ENCODE measurements at places on chromosomes 16 and 17.

GRCh38 chr16:25721439-25721838 lies 29.7 kb downstream of the HS3ST4 start:
- no peak for DNase-seq

- DNase-seq: peak; percentile 17
Observed at GRCh38 chr16:49932946-49933345, 77.0 kb upstream of the ZNF423 start.

DNA sequence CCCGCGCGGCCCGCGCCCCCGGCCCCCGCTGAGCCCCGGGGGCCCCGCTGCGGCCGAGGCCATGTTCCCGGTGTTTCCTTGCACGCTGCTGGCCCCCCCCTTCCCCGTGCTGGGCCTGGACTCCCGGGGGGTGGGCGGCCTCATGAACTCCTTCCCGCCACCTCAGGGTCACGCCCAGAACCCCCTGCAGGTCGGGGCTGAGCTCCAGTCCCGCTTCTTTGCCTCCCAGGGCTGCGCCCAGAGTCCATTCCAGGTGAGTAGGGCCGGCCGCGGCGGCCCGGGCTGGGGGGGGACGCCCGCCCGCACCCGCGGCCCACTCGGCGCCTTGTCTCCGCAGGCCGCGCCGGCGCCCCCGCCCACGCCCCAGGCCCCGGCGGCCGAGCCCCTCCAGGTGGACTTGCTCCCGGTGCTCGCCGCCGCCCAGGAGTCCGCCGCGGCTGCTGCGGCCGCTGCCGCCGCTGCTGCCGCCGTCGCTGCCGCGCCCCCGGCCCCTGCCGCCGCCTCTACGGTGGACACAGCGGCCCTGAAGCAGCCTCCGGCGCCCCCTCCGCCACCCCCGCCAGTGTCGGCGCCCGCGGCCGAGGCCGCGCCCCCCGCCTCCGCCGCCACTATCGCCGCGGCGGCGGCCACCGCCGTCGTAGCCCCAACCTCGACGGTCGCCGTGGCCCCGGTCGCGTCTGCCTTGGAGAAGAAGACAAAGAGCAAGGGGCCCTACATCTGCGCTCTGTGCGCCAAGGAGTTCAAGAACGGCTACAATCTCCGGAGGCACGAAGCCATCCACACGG lies 504 bp downstream of the MAZ start:
- no peak for DNase-seq

DNA sequence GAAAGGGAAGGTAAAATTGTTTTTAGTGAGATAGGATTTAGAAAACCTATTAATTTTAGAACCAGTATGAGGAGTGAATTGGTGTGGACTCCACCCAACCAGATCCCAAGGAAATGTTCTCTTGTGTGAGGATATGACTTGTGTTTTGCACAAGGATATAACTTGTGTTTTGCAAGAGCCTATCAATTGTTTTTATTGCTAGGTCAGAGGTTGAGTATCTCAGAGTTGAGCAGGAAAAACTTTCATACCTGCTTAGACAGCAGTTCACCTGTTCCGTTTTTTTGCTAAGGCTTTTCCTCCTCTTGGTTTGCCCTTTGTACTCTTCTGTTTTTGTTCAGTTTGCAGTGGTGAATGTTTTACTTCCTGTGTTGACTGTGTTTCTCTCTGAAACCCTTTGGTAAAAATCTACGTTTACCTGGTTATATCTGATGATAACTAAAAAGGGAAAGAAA lies 5.1 kb downstream of the NBR1 start:
- DNase-seq: no peak

GRCh38 chr17:63418540-63418939 lies 27.6 kb downstream of the CYB561 start:
- DNase-seq: no peak

- no peak for DNase-seq
Observed at GRCh38 chr17:76281573-76282371, 16.6 kb downstream of the UBALD2 start.

DNA sequence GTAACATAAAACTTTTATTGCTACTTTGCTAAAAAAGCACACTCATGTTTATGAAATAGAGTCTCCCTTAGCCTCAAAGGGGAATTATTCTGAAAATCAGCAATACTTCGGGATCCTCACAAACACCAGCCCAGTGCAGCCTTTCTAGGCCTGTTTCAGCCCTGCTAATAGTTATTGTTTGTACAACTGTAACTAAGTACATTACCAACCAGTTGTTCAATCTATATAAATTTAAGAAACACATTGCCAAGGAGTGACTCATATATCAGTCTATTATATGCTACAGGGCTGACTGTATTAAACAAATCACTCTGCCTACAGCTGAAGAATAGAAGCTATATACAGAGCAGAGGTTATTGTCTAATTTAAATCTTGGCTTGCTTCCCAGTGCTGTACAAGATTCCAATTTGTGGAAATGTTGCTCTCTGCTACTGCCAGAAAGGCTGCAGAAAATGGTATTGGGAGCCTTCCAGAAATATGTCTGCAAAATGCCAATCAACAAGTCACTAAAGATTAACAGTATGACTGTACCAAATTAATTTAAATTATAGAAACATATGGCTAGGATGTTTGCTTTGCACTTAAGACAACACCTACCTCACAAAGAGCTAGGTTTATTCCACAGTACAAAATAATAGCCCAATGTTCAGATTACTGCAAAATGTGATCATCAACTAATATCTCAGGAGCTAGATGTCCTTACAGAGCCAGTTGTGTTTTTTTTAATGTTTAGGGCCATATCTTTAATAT lies 49.7 kb downstream of the TOX3 start:
- DNase-seq: no peak

- no peak for DNase-seq
Observed at GRCh38 chr17:28046034-28046825, 3.8 kb downstream of the NLK start.

GRCh38 chr17:82019690-82020571 lies 2.7 kb downstream of the CENPX start:
- no peak for DNase-seq

- DNase-seq: no peak
Observed at GRCh38 chr16:55142405-55142804, 181.6 kb upstream of the IRX6 start.

DNA sequence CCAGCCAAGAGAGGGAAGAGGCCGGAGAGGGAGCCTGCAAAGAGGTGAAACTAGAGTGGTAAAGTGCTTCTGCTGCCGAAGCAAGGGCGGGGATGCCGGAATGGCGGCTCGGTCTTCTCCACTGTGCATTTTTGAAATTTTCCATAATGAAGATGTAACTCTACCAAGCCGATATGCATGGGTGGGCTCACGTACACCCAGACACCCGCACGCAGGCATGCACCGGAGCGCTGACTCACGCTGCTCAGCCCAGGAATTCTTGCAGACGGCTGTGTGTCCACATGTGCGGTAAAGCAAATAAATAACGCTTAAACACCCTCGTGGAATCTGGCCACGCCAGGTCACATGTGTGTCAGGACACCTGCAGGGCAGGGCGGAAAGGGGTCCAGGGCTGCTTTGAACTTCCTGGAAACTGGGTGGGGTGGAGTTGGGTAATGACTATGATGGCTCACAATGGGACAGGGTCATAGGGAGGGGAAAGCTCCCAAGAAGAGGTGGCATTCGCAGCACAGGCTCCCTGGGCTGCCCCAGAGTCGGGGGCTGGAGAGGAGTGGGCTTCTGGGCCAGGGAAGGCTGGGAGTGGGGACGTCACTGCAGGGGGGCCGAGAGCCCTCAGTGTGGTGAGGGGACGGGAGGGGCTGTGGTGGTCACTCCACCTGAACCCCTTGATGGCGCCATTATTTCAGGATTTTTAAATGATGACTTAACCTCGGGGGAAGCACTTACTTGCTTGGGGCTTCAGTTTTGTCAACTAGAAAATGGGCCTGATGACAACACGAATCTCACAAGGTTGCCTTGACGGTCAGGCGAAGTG lies 265.5 kb downstream of the PARN start:
- DNase-seq: peak; percentile 83

DNA sequence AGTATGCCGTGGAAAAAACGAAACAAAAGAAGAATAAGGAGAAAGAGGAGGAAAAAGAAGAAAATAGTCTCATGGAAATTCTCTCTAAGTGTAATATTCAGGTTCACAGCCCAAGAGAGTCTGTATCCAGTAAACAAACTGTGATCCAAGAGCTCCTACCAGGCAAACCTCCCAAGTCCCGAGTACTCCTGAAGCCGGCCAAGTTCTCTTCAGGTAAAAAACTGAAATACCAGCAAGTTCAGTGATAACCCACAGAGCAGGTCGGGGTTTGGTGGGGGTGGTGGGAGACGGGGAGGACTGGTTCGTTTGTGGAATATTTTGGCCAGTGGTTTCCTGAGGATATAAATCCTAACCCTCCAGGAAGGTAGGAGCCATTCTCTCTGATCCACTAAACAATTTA lies 8.5 kb upstream of the TVP23B start:
- DNase-seq: no peak

- DNase-seq: peak; percentile 61
Observed at GRCh38 chr17:61294777-61295176, 104.9 kb upstream of the TBX2 start.

GRCh38 chr17:31629696-31630470 lies 229.2 kb downstream of the COPRS start:
- DNase-seq: no peak

DNA sequence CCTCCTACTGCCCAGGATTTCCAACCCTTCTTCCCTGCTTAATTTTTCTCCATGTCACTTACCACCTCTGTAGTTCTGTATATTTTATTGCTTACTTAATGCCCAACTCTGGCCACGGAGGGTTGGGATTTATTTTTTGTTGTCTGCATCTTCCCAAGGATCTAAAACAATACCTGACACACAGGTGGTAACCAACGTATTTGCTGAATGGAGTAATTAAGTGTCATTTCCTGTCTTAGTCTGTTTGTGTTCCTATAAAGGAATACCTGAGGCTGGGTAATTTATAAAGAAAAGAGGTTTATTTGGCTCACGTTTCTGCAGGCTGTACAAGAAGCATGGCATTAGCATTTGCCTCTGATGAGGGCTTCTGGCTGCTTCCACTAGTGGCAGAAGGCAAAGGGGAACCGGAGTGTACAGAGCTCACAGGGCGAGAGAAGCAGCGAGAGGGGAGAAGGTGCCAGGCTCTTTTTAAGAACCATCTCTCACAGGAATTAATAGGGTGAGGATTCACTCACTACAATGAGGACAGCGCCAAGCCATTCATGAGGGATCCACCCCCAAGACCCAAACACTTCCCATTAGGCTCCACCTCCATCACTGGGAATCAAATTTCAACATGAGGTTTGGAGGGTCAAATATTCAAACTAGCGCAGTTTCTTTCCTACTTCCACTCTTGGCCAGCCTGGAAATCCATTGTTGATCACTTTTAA lies 44.8 kb downstream of the ERN1 start:
- DNase-seq: no peak

DNA sequence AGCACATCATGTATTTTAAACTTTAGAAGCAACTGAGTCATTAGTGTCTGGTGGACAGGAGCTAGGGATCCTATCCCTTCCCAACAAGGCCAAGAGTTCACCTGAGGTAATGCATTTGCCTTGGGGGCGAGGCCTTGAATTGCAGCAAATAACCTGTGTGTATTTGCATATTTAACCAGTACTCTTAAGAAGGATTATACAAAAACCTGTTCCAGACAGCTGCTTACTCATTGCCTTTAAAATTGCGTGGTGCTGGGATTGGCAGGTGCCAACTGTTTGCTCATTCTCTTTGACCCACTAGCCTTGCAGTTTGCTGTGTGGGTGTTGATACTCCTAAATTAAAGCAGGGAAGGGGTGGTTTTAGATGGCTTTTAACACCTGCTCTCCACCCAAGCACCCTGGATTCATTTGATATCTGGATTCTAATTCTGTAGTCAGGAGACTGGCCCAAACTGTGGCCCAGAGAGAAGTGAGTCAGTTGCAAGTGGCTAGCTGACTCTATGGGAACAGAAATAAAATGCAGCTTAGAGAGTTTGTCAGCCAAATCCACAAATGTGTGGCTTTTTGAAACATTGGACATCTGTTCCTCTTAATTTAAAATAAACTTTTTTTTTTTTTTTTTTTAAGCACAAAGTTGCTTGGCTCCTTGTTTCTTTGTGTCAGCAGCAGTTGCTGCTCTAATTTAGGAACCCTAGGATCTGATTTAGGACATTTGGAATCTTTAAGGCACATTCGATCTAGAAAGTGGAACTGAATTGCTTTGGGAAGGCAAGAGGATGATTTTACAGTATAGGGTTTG lies 46.9 kb downstream of the TUBD1 start:
- DNase-seq: peak; percentile 75

DNA sequence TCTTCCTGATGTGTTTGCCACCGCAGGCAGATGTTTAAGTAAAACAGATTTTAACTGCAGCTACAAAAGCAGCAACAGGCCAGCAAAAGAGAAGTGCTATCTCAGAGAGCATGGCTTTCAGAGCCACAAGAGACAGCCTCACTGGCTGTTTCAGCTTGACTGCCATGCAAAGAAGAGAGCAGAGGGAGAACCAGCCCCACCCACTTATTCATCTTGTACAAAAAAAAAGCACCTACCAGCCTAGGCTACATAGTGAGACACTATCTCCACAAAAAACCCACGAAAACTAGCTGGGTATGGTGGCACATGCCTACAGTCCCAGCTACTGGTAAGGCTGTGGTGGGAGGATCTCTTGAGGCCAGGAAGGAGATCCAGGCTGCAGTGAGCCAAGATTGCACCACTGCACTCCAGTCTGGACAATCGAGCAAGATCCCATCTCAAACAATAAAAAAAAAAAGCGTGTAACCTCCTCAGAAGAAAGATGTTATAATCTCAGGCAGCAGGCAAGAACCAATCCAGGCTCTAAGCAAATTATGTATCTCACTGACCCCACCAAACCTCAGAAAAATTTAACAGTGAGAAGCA lies 30.0 kb downstream of the STH start:
- no peak for DNase-seq

- no peak for DNase-seq
Observed at GRCh38 chr17:14616528-14616927, 315.6 kb downstream of the HS3ST3B1 start.

DNA sequence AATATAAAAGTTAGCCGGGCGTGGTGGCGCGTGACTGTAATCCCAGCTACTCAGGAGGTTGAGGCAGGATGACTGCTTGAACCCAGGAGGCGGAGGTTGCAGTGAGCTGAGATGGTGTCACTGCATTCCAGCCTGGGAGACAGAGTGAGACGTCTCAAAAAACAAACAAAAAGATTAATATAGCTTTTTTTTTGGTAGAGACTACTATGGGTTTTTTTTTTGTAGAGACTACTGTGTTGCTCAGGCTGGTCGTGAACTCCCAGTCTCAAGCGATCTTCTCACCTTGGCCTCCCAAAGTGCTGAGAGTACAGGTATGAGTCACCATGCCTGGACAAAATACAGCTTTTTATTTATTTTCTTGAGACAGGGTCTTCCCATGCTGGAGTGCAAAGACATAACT lies 20.2 kb downstream of the ZNRF1 start:
- peak; percentile 89 for DNase-seq

- DNase-seq: peak; percentile 81
Observed at GRCh38 chr16:10738231-10739077, 5.2 kb upstream of the NUBP1 start.

GRCh38 chr16:46775214-46775613 lies 27.1 kb upstream of the MYLK3 start:
- no peak for DNase-seq

All from brain microvascular endothelial cell (primary cell).